ENCODE measurements at places on chromosomes 3 and 15. TPM values are rescaled to one million over a fixed set of nuclear protein-coding genes. Genes with fewer than 3 reads are reported as not detected.

VWA5B2 gene
- not detected for total RNA-seq

KCNMB3 gene
- total RNA-seq: 0.30 TPM

NEK11 gene
- 10.5 TPM for total RNA-seq

PLSCR2 gene
- total RNA-seq: not detected

CAMP gene
- total RNA-seq: not detected

KLHL6 gene
- not detected for total RNA-seq

GPR15 gene
- total RNA-seq: not detected

CACNA2D3 gene
- total RNA-seq: 1.2 TPM

TAGLN3 gene
- total RNA-seq: not detected

RAB6B gene
- 3.3 TPM for total RNA-seq

NME9 gene
- total RNA-seq: not detected

All from MG63 (cell line).